ENCODE measurements at places on chromosomes 7 and 10.

- no peak for DNase-seq
Measured at GRCh38 chr7:29794959-29795629, 11.2 kb upstream of the WIPF3 start.

DNA sequence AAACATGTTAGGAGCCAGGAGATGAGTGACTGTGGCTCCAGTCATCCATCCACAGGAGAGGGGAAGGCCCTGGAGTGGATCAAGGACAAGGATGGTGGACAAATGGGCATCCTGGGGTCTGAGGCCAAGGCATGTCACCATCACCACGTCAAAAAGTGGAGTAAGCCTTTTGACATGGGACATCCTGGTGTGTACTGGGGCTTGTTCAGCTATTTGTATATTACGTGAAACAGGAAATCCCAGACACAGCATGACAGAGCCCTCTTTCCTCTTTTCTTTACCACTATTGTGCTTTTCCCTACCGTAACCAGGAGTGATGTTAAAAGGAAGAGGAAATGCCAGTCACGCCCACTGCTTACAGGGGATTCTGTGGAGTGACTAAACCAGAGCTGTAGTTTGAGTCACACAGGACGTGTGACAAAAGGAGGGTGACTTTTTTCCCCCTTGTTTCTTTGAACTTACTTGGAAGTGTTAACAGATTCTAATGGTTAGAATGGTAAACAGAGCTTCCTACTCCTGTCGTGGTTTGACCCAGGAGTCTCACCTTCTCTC, 15.4 kb downstream of the ACSL5 start:
- no peak for DNase-seq

DNA sequence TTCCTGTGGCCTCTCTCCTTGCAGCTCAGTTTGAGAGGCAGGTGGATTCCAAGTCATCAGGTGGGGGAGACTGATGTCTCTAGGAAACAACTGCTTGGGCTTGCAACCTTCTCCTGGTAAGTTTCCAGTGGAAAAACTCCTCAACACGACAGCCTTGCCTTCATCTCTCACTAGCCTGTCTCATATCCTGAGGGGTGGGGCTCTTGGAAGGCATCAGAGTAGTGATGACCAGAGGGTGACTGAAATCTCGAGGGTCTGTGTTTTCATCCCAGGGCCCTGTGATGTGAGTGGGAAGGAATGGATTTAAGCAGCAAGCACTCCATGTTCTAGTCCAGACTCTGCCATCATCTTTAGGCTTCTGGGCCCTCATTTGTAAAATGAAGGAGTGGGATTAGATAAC, 107.0 kb downstream of the NRP1 start:
- DNase-seq, result no peak

GRCh38 chr7:69078997-69079769, 519.1 kb upstream of the AUTS2 start:
- DNase-seq, result no peak

DNA sequence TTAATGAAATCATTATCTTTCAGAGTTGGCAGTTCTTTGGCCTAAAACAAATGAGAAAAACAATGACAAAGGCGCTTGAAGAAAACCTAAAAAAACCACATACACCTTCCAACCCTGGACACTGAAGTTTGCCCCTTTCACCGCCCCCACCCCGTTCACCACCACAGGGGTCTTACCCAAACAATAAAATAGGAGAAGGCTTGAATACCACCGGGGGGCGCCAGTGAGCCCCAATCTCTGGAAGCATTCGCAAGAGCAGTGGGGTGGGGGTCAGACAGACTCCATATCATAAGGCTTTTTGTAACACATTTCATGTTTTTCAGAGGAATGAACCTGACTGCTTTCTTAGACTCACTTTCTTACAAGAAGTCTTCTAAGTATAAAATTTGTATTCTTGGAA, 163.6 kb downstream of the PIP4K2A start:
- DNase-seq, result no peak

DNA sequence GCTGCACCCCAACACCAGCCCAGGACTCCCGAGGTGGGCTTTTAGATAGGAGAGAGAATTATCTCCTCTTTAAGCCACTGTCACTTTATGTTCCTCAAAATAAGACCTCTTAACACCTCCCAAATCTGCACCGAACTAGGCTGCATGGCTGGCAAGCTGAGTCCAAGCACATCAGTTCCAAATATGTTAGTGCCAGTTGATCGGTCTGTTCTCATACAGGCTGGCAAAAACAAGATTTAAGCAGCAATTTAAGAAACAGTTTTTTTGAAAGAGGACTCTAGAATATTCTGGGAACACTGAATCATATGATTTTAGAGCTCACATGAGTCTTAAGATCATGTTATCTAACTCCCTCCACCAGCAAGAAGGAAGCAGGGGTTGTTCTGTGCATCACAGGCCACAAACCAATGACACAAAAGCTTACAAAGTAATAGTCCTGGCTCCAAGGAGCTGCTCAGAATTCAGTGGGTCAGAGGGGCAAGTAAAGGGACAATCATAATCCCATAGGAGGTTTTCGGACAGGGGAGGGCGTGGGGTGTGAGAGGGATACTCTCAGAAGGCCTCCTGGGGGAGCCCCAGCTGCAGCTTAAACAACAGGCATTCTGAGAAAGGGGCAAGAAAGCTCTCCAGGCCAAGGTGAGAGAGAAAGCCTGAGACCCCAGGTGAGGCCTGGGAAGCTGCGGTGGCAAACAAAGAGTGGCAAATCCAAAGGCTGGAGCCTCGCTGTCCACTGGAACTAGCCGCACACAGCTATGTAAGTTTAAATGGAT, 7.1 kb downstream of the COBL start:
- no peak for DNase-seq

- DNase-seq, result no peak
Measured at GRCh38 chr10:86254526-86255174, 111.9 kb downstream of the GRID1 start.

DNA sequence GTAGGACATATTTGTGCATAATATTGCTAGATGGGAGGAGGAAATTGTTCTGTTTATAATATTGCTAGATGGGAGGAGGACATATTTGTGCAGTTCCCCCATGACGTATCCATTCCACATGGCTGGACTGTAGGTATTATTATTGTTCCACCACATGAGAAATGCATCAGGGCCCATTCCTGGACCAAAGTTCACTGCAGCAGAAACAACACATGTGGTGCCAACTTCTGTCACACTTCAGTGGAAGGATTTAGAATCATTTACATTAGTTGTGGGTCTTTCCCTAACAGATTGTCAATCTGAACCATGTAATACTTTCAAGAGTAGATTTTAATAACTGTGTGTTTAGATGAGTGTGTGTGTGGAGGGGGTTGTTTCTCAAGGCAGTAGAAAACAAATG, 32.7 kb upstream of the MACC1 start:
- DNase-seq, result peak; percentile 93

DNA sequence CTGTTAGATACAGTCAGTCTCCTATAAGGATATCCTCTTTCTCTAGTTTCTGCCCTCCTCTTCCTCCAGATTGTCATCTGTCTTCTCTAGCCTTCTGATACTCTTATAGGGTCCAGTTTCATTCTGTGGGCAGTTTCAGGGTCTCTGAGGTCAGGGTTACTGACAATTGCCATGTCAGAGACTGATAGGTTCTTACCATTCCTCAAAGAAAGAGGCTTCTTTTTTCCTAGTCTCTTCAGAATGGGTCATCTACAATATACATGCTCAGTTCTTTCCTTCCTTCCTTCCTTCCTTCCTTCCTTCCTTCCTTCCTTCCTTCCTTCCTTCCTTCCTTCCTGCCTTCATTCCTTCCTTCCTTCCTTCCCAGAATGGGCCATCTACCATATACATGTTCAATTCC, 48.1 kb upstream of the TAS2R16 start:
- DNase-seq, result no peak

GRCh38 chr7:79319369-79319768, 134.1 kb downstream of the MAGI2 start:
- no peak for DNase-seq

- DNase-seq, result no peak
Measured at GRCh38 chr10:44990302-44990655, 10.4 kb upstream of the ZNF22 start.

- DNase-seq, result no peak
Measured at GRCh38 chr7:111400088-111400487, 162.2 kb downstream of the IMMP2L start.

GRCh38 chr10:22537810-22538209, 176.6 kb downstream of the PIP4K2A start:
- no peak for DNase-seq

- no peak for DNase-seq
Measured at GRCh38 chr7:15753887-15754579, 67.5 kb upstream of the MEOX2 start.

GRCh38 chr7:141294143-141294829, 220.4 kb downstream of the TMEM178B start:
- DNase-seq, result no peak

GRCh38 chr7:34070511-34071323, 165.4 kb downstream of the BMPER start:
- no peak for DNase-seq

DNA sequence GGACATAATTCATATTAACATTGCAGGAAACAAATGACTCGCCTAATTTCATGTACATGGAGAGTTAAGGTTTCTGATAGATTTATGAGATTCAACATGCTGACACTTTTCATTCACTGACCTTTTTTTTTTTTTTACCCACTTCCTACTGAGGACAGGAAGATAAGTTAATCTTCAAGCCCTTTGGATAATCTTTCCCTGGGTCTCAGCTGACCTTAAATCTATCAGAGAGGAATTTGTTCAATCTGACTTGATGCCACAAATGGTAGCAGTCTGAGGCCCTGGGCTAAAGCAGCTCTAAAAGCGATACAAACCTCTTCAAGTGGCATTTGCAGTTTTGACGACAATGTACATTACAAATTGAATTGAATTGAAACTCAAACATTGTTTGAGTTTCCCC, 493.3 kb upstream of the SORCS1 start:
- no peak for DNase-seq

DNA sequence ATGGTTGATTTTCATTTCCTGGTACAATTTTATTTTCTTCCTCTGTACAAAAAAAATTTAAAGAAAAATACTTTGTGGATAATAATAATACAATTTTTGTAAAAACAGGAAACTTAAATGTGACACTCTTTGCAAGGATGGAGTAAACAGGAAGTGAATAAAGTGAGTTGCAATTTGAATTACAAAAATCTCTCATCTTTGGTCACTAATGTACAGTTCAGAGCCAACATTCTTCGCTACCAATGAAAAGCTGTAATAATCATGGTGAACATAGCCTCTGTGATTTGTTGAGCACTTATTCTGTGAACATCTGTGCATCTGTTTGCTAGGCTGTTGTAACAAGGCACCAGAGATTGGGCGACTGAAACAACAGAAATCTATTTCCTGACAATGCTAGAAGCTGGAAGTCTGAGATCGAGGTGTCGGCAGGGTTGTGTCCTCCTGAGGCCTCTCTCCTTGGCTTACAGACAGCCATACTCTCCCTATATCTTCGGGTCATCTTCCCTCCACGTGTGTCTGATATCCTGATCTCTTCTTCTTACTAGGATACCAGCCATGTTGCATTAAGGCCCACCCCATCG, 295.3 kb upstream of the KLF6 start:
- no peak for DNase-seq

DNA sequence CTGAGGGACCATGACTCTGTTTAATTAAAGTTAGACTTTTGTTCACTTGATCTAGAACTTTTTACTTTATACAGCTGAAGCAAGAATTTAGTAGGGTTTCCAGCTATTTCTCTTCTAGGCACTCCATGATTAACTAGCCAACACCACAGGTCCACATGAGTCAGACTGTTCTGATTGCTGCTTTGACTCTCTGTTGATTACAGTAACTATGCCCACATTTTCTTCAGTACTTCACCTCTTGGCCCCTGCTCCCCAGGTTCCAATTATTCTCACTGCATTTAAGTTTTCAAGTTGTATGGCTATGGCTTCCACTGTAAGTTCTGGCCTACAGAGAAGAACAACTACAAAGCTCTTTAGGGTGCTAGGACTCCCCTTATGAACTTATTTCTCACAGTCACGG, 737.2 kb upstream of the IGFBP3 start:
- DNase-seq, result no peak

- no peak for DNase-seq
Measured at GRCh38 chr10:124741281-124741921, 2.8 kb downstream of the FAM53B start.

DNA sequence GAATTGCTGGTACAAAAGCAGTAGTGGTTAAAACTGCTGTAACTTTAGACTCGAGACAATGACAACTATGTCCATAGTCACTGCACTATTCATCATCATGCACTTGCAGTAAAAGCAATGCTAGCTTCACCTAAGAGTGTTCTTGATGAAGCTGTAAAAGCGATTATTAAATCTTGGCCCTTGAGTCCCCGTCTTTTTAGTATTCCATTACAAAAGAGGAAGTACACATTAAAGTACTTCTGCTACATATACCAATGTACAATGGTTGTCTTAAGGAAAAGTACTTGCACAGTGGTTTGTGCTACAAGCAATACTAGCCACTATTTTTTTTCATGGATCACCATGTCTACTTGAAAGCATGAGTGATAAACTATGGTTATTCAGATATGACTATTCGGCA, 78.3 kb downstream of the ATAD1 start:
- no peak for DNase-seq

- no peak for DNase-seq
Measured at GRCh38 chr7:157140511-157140905, 1.8 kb downstream of the UBE3C start.

- DNase-seq, result no peak
Measured at GRCh38 chr7:8154272-8154671, 107.7 kb downstream of the ICA1 start.

DNA sequence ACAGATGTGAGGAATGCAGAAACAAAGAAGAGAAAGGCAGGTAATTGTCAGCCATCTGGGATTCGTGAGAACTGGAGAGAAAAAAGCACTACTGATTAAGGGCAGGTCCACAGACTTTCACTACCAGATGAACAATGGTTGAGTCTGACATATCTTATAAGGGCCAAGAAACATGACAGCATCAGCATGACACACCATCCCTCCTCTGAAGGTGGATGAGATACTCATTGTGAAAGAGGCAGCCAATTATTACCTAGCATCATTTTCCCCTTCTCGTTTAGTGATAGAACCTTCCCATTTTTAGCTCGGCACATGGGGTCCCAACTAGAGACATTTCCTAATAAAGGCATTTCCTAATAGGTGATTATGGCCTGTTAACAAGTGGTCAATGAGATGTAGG, 19.2 kb upstream of the MET start:
- DNase-seq, result no peak

DNA sequence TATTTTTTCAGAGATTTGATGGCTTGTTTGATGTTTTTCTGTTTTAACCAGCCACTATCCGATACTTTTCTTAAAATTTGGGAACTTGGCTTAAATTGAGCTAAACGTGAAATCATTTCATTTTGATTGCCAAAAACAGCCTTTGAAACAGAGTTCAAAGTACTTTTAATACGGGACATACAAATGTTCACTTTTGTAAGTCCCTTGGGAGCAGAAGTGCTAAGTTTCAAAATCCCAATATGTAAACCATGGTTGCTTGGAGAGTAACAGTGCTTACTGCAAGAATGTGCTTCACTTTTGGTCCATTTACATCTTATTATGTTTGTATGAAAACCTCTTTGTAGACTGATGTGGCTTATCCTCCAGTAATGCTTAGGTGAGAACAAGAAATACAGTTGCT, 10.9 kb downstream of the PNPLA8 start:
- DNase-seq, result no peak

GRCh38 chr10:61869774-61870525, 31.5 kb upstream of the ARID5B start:
- DNase-seq, result no peak

Measured in AG09319 (cell line).